ENCODE measurements at places on chromosomes 12 and 14. TPM values are rescaled to one million over a fixed set of nuclear protein-coding genes. Genes with fewer than 3 reads are reported as not detected.
A peak's percentile ranks its signal among the peaks of the same experiment; 100 is the strongest.

GRCh38 chr12:119645535-119646059 lies 22.3 kb upstream of the PRKAB1 start:
- no peak for DNase-seq
- no peak overlapping the region for H3K4me3 ChIP-seq
- H3K27ac ChIP-seq: no peak overlapping the region
- H3K27me3 ChIP-seq: peaks cover 3% of the 10 kb centered on the region
- H3K4me1 ChIP-seq: no peaks in the 10 kb centered on the region
- H3K36me3 ChIP-seq: no peaks in the 10 kb centered on the region

DNA sequence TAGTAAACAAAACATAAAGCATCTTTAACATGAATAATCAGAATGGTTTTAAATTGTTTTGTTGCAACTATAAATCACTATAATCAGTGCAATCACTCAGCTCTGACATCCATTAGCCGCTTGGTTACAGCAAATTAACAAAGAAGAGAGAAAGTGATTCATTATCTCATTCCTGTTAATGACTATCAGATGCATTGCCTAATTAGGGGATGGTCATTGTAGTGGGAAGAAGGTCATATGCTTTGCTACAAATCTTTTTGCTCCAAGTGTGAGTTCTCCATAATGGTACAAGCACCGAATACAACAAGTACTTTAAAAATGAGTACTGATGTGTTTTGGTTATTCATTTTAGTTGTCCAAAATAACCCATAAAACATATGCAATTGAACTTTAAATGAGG lies 272.0 kb downstream of the AKAP6 start:
- no peak overlapping the region for H3K27ac ChIP-seq
- no peaks in the 10 kb centered on the region for H3K27me3 ChIP-seq
- no peak for DNase-seq
- H3K4me3 ChIP-seq: no peak overlapping the region
- no peaks in the 10 kb centered on the region for H3K36me3 ChIP-seq

The TAS2R10 gene
- total RNA-seq: not detected

GRCh38 chr14:79602045-79602444 lies 609.3 kb downstream of the DIO2 start:
- H3K27ac ChIP-seq: no peak overlapping the region
- DNase-seq: no peak
- no peaks in the 10 kb centered on the region for H3K36me3 ChIP-seq
- H3K4me1 ChIP-seq: no peaks in the 10 kb centered on the region

The FITM1 gene
- 1.1 TPM for total RNA-seq

GRCh38 chr14:78863143-78863542 lies 693.0 kb downstream of the NRXN3 start:
- no peaks in the 10 kb centered on the region for H3K27me3 ChIP-seq
- H3K36me3 ChIP-seq: no peaks in the 10 kb centered on the region
- peak; percentile 27 for DNase-seq
- H3K4me1 ChIP-seq: no peaks in the 10 kb centered on the region

GRCh38 chr14:68160779-68161546 lies 341.4 kb downstream of the RAD51B start:
- no peaks in the 10 kb centered on the region for H3K4me1 ChIP-seq
- H3K36me3 ChIP-seq: no peaks in the 10 kb centered on the region
- H3K27ac ChIP-seq: no peak overlapping the region

- no peak overlapping the region for H3K27ac ChIP-seq
- H3K4me3 ChIP-seq: no peak overlapping the region
- H3K4me1 ChIP-seq: no peaks in the 10 kb centered on the region
- no peaks in the 10 kb centered on the region for H3K36me3 ChIP-seq
- H3K27me3 ChIP-seq: peaks cover 7% of the 10 kb centered on the region
Measured at GRCh38 chr14:95993768-95994592, 45.2 kb upstream of the C14orf132 start.

- no peak overlapping the region for H3K4me3 ChIP-seq
- no peak for DNase-seq
- no peak overlapping the region for H3K27ac ChIP-seq
- no peaks in the 10 kb centered on the region for H3K36me3 ChIP-seq
Measured at GRCh38 chr14:47917344-47917954, 242.0 kb upstream of the MDGA2 start.

The KIF5A gene
- 0.72 TPM for total RNA-seq

The CLEC9A gene
- not detected for total RNA-seq

DNA sequence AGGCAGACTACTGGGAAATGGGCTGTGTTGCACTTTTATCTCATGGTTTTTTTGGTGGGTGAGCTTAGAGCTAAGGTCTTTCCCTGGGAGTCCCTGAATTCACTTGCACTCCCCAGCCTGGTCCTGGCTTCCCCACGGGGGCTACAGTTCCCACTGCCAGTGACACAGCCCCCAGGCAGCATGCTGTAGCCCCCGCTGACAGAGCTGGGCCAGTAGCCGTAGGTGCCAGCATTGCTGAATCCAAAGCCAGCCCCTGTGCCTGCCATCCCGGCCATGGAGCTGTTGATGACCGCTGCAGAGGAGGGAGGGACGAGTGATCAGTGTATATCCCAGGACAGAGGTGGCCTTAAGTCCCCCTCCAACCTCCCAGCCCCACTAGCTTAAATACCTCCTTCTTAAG lies 6.9 kb upstream of the KRT72 start:
- no peaks in the 10 kb centered on the region for H3K36me3 ChIP-seq
- H3K4me3 ChIP-seq: no peak overlapping the region
- peaks cover 4% of the 10 kb centered on the region for H3K4me1 ChIP-seq
- H3K27me3 ChIP-seq: peaks cover 7% of the 10 kb centered on the region

DNA sequence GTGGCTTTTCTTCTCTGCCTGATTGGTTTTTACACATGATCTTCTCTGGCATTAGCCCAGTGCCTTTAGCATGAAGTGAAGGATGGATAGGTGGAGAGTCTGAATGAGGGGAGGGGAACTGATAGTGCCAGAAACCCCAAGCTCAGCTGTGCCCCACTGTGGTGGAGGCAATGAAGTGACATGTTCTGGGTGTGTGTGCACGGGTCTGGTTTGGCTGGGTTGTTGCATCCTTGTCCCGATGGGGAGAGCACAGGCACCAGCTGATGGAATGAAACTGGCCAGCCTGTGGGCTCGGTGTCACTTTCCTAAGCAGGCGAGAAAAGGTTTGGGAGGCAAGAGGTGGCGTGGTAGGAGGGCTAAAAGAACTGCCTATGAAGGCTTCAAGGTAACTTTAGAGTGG lies 65.3 kb downstream of the CACNA1C start:
- H3K4me3 ChIP-seq: no peak overlapping the region
- H3K27me3 ChIP-seq: no peaks in the 10 kb centered on the region
- H3K36me3 ChIP-seq: no peaks in the 10 kb centered on the region

- H3K4me3 ChIP-seq: peak overlapping the region; percentile 55
- H3K27ac ChIP-seq: peak overlapping the region; percentile 76
- DNase-seq: no peak
Measured at GRCh38 chr12:53200107-53200457, 7.0 kb downstream of the ITGB7 start.

Data from CD4-positive, CD25-positive, alpha-beta regulatory T cell (primary cell).